NCI-H446 (cell line): ENCODE measurements at places on chromosomes 3 and 15.

DNA sequence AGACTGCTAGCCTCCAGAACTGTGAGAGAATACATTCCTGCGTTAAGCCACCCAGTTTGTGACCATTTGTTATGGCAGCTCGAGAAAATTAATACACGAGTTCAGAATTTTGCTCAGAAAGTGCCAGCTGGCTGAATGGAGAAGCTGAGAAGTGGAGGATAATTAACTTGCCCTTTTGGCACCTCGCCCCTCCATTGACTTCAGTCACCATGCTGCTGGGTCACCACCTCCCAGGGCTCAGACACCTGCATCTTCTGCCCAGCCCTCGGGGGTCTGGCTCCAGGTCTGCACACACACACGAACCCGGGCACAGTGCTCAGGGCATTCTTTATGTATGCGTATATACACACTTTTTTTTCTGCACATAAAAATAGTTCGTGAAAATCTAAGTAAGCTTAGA lies 32.0 kb downstream of the AMOTL2 start:
- DNase-seq, result peak; percentile 70

DNA sequence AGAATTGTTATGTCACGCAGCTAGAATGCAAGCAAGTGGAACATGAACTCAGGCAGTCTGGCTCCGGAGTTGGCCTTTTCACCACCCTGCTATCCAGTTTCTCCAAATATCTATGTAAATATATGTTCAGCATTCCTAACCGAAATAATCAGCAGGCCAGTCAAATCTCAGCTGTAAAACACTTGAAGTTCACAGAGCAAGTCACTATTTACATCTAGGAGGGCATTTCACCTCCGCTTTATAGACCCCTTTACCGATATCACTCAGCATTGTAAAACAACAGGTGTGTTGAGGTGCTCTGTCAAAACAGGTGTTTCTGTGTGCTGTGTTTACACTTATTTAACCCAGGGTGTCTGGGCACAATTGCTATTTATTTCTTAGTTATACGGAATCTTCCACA lies 12.2 kb upstream of the HES1 start:
- DNase-seq, result no peak

- DNase-seq, result no peak
Observed at GRCh38 chr3:18687286-18687685, 262.1 kb upstream of the SATB1 start.

- no peak for DNase-seq
Observed at GRCh38 chr15:77548589-77549557, 83.8 kb downstream of the LINGO1 start.

GRCh38 chr3:73055583-73055982 lies 5.9 kb upstream of the EBLN2 start:
- no peak for DNase-seq

GRCh38 chr3:104831071-104831470 lies 535.6 kb upstream of the ALCAM start:
- no peak for DNase-seq

DNA sequence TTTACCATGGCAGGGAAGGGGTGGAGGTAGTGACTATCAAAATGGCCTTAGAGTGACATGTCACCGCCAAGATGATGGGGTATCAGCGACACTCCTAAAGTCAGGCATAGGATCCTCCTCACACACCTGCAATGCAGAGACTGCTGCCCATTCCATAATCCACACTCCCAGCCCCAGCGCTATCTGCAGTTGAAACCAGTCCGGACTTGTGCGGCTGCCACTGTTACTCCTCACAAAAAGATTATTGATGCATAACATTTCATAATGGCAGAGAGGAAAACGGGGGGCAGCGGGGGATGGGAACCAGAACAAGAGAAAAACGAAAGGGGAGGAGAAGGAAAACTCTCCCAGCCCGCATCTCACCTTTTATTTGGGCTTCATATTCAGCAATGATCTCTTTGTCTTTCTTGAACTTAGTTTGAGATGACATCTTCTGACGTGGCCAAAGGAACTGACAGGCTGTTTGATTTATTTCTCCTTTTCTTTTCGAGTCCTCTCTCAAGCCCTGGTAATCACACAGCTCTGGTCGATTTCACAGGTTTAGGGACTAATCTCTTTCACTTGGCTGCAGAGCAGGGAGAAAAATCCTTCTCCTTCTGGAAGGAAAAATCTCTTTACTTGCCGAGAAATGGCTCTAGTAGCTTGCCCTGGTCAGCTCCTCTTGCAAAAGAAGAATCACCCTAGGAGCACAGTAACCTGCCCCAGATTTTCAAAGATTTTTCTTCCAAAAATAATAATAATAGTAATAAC lies 749 bp downstream of the SRGAP3 start:
- no peak for DNase-seq

- DNase-seq, result peak; percentile 87
Observed at GRCh38 chr3:170811928-170812591, 57.9 kb downstream of the RPL22L1 start.

DNA sequence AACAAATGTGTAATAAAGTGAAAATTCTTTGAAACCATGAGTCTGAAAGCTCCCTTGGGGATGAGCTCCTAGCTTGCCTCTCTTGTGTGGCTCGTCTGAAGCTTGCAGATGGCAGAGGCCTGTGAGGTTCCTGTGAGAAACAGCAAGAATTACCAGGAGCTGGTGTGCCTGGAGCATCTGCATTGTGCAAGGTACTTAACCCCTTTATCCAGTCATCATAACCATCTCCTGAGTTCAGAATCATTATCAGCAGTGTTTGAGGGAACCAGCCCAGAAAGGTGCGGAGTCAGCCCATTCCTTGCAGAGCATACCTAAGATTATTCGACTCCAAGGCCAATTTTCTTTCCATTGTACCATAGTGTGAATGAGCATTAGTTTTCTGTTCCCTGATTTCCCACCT lies 51.7 kb upstream of the TRA2B start:
- no peak for DNase-seq

DNA sequence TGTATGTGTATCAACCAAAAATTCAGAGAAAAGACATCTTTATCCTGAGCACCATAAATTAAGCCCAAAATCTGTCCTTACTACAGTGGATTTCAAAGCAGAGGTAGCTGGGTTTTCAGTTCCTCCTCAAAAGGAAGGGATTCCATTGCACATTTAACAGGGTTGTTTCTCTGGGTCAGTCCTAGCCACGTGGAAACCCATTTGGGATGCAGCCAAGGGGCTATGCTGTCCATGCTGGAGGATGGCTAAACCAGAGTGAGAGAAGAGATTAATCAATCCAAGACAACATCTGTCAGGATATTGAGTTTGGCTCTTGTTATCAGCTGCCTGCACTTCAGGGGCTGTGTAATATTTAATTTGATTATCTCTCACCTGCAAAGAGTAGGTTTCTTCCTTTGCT lies 28.1 kb downstream of the LSAMP start:
- peak; percentile 49 for DNase-seq

GRCh38 chr3:9226326-9226725 lies 23.1 kb downstream of the SRGAP3 start:
- DNase-seq, result no peak

GRCh38 chr3:56197259-56197965 lies 270.9 kb downstream of the ERC2 start:
- no peak for DNase-seq

DNA sequence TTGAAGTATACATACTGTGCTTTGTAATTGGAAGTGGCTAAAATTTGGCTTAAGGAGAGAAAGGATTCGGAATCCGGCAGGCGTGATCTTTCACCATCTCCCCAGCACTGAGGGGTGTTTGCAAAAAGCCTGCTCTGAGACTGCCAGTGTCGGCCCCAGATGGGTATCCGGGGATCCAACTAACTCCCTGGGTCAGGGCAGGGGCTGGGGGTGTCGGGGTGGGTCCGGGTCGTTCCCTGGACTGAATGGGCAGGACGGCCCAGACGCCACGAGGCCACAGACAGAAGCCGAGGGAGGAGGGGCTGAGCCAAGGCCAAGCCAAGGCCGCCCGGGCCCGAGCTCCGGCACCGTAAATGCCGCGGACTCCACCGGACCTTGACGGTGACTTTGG lies 349 bp downstream of the PPIB start:
- DNase-seq, result no peak

- no peak for DNase-seq
Observed at GRCh38 chr3:177146646-177147045, 50.6 kb downstream of the TBL1XR1 start.

DNA sequence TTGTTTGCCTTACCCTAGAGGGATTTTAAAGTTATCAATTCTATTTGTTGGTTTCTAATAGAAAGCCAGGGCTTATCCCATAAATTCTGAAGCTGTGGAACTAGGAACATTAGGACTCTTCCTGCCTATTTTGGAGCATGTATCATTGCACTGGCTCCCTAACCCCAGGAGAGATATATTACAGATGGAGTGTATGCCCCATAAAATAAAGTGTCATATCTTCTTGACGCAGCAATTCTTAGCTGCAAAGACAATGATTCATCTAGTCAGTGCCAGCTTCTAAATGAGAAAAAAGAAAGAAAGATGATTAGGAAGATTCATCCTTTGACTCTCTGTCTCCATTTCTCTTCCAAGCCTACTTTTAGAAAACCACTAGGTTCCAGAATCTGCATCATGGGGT lies 74.8 kb upstream of the MAGI1 start:
- no peak for DNase-seq

- DNase-seq, result no peak
Observed at GRCh38 chr3:195892105-195893043, 16.0 kb downstream of the TNK2 start.

DNA sequence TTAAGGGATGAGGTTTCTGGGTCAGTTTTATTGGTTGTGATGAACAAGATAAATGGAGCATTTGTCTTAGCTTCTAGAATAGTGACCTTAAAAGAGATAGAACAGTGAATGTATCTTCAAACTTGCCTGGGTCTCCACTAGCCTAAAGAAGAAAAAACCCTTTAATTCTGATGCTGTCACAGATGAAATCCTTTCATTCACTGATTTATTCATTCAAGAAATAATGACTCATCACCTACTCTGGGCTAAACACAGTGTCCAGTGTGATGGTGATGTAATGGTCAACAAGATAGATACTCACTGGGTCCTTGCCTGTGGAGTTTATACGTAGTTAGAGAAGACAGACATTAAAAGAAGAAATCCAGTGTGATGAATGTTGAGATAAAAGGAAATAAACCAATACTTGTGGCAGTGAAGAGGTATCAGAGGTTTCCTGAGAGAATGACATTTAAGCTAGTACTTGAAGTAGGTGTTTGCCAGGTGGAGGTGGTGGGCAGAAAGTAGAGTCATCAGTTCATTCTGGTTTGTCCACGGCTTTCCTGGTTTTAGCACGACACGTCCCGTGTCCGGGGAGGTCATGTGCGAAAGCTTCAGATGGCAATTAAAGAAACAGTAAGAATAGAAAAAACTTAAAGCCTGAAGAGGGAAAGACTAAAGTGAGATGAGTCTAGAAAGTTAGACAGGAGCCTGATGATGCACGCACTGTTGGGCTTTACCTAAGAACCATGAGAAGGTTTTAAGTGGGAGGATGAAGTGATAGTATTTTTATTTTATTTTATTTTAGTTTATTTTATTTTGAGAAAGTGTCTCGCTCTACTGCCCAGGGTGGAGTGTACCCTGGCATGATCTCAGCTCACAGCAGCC lies 18.5 kb downstream of the PAK2 start:
- DNase-seq, result no peak

GRCh38 chr15:37981775-37982174 lies 47.3 kb downstream of the TMCO5A start:
- DNase-seq, result no peak

DNA sequence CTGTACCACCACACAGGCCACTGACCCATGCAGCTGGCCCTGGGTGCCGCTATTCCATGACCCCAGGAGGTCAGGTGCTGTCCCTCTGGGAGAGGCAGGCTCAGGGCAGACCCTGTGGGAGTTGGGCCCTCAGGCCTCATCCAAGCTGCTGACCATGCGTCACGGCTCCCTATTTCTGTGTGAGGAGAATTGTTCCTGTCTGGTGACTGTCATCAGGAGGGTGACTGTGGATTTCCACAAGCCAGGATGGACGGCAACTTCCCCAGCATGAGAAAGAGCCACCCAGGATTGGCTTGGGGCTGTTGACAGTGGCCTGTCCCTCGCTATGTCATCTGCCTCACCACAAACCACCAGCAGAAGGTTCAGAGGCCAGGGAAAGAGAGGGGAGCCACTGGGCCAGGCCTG lies 41.4 kb downstream of the ZDHHC19 start:
- no peak for DNase-seq

- DNase-seq, result no peak
Observed at GRCh38 chr3:99317201-99317600, 321.2 kb upstream of the COL8A1 start.

- peak; percentile 4 for DNase-seq
Observed at GRCh38 chr3:70090322-70090913, 90.9 kb downstream of the SAMMSON start.

DNA sequence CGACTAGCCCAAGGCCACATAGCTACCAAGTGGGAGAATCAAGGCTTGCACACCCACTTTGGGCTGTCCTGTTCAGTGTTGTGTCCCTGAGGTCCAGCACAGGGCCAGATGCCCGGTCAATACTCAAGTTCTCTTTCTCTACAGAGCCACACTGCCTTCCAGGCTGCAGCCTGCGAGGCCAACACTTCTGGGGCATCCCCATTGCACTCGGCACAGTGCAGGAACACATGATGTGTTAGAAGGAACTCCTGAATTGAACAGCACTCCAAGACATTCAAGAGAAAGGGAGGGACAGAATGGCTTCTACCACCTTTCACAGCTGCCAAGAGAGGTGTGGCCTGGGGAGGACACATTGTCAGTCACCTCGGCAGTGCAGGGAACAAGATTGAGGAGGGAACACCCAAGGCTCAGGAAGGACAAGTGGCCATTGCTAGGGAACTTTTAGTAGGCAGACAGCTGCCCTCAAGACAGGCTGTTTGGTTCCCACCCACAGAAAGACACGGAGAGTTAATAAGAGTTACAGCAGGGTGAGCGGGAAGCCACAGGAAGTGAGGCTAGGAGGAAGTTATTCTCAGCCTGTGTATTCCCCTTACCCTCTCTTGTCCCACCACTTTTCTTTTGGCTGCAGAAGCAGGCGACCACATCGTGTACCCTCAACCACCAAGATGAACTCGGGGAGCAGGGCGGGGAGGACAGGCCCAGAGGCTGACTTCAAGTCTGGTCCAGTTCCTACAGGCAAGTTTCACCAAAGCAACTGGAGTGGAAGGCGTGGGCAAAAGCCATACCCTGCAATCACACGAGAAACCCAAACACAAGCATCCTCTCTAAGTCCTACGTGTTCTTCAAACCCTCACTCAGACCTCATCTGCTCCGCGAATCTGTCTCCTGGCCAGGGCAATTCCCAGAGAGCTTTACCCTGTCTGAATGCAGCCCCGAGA lies 69.4 kb downstream of the SRGAP3 start:
- no peak for DNase-seq
